GM13977 (cell line): ENCODE measurements at places on chromosomes 7 and 10.
A peak's percentile ranks its signal among the peaks of the same experiment; 100 is the strongest.

DNA sequence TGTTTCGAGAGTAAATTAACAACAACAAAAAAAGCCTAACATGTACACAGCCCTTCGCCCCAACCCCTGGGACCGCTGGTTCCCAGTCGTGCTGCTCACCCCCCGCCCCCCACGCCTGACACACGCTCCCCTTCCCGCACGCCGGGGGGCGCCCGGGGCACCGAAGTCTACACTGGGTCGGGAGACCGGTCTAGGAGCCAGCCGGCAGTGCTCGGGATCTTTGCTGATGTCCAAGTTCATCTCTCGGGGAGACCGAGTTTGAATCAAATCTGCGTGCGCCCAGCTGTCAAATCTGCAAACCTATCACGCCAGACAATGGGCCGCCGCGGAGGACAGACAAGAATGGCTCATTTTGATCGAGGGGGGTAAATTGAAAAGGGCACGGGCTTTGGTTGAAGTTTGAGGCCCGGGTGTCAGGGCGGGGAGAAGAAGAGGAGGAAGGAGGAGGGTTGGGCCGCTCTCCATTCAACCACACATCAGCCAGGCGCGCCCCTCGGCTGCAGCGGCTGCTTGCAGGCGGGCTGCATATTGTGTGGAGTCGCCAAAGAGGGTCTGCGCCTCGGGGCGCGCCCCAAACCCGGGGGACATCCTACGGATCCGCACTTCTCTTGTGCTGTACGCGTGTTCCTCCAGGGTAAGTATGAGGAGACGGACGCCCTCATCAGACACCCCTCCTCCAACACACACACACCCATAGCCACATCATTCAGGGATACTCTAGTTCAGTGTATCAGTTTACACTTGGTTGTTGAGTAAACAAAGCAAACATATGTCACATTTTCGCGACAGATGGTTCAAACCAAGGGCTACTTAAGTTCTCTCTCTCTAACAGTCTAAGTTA lies 1.3 kb upstream of the GFRA1 start:
- DNase-seq = peak; percentile 23

DNA sequence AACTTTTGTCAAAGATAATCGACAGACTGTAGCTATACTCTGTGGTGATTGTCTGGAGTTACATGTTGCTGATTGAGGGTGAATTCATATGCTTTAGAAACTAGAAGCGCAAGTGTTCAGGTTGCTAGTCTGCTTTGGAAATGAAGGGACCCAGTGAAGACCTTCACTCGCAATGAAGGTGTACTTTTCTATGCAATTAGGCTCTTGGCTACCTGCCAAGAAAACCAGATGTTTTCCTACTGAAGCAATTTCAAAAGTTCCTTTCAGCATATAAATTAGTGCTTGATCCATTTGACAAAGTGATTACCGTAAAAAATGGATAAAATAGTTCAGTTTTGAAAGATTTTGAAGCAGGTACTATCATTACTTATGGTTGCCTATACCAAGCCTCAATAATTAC lies 10.0 kb upstream of the STK31 start:
- no peak for DNase-seq

GRCh38 chr7:15424468-15424867 lies 137.3 kb downstream of the AGMO start:
- DNase-seq = no peak

GRCh38 chr10:69651362-69651761 lies 21.3 kb downstream of the FAM241B start:
- DNase-seq = no peak

- DNase-seq = no peak
Measured at GRCh38 chr10:84269773-84270172, 24.9 kb downstream of the RGR start.

- no peak for DNase-seq
Measured at GRCh38 chr10:97916586-97916985, 66.9 kb downstream of the GOLGA7B start.

GRCh38 chr10:49257626-49258349 lies 41.2 kb upstream of the C10orf71 start:
- DNase-seq = no peak

DNA sequence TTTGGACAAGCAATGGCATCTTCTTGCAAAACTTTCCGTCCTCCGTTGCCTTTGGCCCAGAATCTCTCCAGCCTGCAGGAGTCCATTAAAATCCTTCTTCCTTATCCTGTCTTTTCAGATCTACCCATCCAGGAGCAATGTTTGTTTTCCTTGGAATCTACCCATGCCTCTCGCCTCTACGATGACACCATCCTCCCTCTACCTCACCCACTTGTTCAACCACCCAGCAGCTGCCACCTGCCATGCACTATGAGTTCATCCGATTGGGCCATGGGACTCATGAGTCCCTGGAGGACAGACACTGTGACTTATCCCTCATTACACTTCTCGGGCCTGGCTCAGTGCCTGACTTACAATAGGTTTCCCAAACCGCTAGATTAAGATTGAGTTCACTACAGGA lies 26.8 kb upstream of the MGMT start:
- no peak for DNase-seq
